ENCODE measurements at places on chromosomes 3 and 15.

- no peak for DNase-seq
Observed at GRCh38 chr3:189690237-189690636, 59.0 kb downstream of the TP63 start.

DNA sequence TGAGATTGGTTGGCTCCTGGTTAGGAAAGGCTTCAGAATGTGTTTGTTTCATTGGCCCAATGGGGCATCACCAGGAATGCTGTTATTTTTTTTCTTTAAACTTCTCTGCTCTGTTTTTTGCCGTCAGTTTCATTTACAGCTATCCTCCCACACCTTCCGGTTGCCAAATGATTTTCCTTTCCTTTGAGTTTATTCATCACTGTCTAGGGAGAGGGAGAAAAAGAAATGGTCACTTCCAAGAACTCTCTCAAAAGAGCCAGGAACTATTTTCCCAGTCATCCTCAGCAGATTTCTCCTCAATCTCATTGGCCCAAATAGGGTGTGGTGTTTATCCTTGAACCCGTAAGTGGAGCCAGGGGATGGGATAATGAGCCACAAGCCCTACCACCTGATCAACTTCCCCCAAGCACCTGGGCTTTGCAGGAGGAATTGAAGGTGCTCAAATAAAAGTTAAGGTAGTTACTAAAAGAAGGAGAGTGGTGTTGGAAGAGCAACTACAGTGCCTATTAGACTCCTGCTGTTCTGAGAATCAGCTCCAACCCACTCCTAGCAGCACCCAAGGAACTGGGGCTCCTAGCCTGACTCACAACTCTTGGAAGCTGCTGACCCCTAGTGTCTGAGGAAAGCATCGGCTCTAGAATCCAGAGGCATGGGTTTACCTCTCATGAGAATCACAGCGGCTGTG is 183.8 kb upstream of the IL12A start:
- DNase-seq, result peak; percentile 33

- DNase-seq, result no peak
Observed at GRCh38 chr15:100761290-100761935, 118.2 kb upstream of the ALDH1A3 start.

GRCh38 chr15:35289024-35289617 is 204.0 kb upstream of the NANOGP8 start:
- DNase-seq, result peak; percentile 69

- no peak for DNase-seq
Observed at GRCh38 chr15:93333796-93334195, 244.8 kb upstream of the RGMA start.
